Stimulated activated CD4-positive, alpha-beta T cell treated with anti-CD3 and anti-CD28 coated beads, TNF-alpha, amount 100 ng/mL, for 1 hour (primary cell): ENCODE measurements at places on chromosomes 7 and 10.

DNA sequence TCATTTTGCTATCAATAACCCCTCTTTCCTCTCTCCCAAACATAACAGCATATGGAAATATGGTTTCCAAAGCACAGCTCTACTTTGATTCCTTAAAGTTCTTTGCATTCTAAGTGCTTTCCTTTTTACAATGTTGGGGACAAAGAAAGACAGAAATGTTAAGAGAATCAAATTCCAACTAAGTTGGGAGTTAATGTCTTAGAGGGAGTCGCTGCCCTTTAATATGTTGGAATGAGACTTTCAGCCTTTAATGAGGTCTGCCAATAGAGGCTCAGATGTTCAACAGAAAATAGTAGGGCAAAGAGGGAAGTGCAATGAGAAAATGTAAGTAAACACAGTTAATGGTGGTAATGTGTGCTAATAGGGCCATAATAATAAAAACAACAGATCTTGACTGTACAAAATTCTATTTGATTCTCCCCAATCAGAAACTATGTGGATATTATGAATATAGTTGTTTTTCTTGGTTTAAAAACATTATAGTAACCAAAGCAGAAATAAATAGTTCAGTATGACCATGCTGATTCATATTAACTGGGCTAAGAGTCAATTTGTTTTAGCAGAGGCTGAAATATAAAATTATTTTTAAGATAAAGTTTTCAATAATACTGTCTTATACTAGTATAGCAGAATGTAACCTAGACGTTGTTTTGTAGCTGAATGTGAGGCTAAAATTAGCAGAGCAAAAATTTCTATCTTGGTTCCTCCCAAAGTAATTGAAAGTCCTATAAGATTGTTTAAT, 10.3 kb downstream of the HYCC1 start:
- DNase-seq = no peak

GRCh38 chr7:351681-352480, 61.9 kb downstream of the FOXL3 start:
- no peak for DNase-seq

- DNase-seq = no peak
These were observed 26.9 kb downstream of the ZEB1 start for GRCh38 chr10:31345886-31346285.

GRCh38 chr7:103867874-103868273, 121.6 kb downstream of the RELN start:
- DNase-seq = no peak

- no peak for DNase-seq
These were observed 91.9 kb downstream of the MYL10 start for GRCh38 chr7:101537205-101537604.

DNA sequence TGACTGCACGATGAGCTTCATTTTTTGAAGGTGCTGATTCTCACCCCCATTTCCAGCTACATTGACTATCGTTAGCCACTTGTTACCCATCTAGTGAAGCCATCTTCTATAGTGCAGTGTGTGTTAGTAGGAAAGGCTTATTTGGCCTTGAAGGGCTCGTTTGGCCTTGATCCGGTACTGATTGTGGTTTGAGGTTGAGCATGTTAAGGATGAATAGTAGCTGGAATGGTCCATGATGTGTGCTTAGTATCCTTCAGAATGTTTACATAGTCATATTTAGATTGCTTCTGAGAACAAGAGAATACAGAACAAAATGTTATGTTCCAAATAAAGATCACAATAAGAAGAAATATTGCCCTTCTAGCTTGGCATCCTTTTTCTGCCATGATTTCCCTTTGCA, 591.5 kb downstream of the AUTS2 start:
- DNase-seq = no peak

DNA sequence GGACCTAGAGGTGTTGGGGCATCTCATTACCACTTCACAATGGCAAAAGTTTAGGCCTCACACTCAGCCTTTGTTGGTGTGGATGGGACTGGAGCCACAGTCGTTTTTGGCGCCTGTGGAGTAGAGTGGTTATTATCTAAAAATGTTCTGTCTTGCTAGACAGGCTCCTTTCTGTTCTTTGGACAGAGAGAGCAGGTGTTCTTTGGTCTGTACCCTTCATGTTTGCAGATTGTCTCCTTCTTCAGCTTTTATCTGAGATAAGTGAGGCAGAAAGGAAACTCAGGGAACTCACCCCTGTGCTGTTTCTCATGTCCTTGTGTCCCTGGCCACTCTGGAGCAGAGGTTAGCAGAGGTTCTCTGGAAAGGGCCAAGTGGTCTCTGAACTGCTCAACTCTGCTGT, 103.7 kb downstream of the CCNY start:
- no peak for DNase-seq

DNA sequence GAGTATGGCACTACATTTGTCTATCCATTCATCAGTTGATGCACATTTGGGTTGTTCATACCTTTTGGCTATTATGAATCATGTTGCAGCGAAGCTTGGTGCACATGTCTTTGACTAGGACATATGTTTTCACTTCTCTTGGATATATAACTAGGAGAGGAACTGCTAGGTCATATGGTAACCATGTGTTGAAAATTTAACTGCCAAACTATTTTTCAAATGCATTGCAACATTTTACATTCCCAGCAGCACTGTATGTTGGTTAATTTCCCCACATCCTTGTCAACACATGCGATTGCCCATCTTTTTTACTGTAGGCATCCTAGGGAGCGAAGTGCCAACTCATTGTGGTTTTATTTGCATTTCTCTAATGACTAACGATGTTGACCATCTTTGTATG, 183.4 kb downstream of the PRKCQ start:
- DNase-seq = no peak

- no peak for DNase-seq
These were observed 74.5 kb upstream of the PTPRZ1 start for GRCh38 chr7:121798453-121798840.

DNA sequence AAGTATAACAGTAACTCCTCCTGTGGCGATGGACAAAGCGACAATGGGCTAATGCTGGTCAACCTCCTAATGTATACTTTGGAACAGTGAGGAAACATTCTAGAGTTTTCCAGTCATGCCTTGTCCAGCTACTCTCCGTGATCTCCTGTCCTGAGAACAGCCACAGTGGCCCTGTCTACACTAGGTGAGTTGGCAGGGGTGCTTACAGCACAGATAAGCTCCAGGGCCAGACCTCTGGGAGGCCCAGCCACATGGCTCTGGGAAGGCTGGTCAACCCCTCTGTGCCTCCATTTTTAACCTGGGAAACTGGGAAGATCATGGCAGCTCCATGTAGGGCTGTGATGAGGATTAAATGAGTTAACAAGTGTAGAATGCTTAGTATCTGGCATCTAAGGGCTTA, 57.0 kb downstream of the CLEC2L start:
- DNase-seq = no peak

DNA sequence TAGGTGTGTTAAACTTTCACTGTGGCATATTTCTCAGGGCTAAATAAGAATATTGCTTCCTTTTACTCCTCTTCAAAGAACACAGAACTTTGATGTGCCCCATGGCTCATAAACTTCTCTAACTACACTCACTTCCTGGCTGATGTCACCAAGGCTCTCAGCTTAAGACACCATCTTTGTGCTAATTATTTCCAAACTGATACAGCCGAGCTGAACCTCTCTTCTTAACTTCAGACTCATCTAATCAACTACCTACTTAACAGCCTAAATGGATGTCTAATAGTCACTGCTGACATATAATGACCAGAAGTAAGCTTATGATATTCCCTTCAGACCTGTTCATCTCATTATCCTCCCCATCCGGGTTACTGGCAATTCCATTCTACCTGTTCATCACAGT, 3.6 kb downstream of the C10orf67 start:
- DNase-seq = no peak

DNA sequence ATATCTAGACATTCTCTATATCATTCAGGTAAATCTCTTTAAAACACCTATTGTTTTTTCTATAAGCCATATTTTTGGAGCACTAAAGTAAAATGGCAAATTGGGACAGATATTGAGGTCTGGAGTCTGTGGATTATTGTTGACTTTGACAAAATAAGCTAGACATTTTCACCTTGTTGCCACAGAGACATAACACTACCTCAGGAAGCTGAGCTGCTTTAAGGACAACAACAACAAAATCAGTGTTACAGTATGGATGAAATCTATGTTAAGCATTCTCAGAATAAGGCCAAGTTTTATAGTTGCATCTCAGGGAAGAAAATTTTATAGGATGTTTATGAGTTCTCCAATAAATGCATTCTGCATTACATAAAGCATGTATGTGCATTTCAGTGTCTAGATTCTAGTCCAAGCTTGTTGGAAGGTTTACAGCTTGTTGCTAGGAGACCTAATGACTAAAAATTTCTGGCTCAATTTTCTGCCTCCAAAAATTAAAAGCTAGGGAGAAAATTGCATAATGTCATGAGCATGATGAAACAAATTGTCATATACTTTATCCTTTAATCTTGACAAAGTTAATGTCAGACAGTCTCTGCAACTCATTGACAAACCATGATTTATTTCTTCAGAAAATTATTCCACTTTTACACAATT, 18.3 kb downstream of the LIPM start:
- DNase-seq = no peak

GRCh38 chr10:51422311-51423120, 276.9 kb downstream of the CSTF2T start:
- DNase-seq = no peak

DNA sequence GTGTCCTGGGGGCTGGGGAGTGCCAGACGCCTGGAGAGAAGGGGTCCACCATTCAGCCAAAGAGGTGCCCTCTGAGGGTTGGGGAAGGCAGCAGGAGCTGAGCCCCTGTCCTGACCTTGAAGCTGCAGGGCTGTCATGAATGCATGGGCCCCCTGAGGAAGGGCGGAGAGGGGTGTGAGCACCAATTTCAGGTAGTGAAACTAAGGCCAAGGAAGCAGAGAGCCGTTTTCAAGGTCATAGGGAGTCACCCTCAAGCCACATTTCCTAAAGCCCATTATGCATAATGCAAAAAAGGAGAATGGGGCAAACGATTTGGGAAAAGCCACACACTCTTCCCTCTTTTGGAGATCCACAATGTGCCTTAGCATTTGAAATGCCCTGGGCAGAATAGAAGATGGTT, 37.2 kb downstream of the FIGNL1 start:
- DNase-seq = no peak

DNA sequence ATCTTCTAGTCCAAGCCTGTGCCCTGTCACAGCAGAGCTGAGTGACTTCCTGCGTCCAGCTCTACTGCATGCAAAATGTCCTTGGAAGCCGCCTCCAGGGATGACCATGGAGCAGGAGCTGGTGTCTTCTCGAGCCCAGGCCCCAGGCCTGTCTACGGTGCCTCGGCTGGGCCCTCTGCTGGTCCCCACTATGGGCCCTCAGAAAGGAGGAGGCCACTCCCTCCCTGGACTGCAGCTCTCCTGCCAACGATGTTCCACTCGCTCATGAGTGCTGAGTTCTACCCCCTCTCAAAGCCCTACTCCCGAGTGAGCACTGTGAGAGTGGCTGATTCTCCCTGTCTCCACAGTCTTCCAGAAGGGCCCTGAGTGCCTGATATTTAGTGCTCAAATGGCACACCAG, 504.9 kb downstream of the PTPRN2 start:
- no peak for DNase-seq

- no peak for DNase-seq
These were observed 282.8 kb downstream of the ARHGAP12 start for GRCh38 chr10:31645786-31646185.

DNA sequence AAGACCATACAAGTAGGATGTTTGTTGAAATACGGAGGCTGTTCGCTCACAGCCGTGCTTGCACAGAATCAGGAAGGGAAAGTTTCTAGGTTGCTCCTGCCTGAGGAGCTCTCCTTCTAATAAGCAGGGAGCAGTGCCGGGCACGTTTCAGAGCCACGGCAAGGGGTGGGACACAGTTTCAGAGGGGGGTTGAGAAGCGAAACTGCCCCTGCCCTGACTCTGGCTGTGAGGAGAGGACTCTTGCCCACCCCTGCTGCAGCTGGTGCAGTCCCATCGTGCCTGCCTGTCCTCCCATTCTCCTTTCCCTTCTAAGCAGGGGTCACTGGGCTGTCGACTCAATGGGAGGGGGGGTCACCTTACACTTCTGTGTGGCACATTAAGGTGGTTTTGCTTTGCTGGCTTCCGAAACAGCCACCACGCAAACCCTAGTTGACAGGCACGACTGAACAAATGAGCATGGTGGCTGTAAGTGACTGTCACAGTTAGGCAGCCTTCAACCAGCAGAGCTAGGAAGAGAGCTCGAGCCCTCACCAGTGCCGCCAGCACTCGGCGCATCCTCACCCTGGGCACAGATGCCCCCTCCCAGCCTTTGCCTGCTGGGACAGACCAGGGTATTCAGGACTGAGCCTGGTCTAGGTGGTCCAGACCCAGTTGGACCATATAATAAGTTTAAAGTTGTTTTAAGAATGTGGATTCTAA, 37.5 kb downstream of the ZNF467 start:
- DNase-seq = no peak

DNA sequence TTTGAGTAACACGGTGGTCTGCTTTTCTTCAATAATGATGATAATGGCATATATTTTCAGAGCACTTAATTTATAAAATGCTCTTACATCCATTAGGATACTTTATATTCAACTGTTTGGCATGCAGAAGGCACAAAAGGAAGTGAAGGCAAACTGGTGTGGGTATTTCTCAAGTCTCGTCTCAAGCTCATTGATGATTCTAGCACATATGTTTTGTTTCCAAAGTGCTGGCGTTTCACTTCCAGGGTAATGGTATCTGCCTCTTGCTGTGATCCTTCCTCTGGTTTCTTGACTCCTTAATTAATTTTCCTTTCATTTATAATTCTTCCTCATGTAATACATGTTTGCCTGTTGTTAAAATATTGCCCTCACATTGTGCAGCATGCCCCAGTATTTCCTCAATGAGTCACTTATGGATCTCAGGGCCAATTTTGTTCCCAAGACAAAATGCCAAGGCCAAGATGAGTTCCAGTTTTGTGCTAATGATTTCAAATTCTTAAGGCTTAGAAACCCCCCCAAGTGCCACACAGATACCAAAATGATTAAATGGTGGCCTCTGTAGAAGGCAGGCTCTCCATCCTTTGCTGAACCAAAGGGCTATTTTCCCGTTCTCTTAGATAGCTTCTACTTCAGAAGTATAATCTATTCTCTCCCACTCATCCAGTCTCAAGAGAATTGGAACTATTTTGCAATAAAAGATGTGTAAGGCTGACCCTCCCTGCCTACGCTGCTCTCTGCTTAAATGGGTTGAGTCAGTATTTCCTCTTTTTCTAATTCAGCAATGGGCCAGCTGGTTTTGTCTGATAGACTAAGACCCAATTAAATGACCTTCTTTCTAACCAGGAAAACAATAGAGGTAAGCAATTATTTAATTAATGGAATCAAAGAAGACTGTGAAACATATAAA, 171.2 kb downstream of the ZNF365 start:
- DNase-seq = no peak

DNA sequence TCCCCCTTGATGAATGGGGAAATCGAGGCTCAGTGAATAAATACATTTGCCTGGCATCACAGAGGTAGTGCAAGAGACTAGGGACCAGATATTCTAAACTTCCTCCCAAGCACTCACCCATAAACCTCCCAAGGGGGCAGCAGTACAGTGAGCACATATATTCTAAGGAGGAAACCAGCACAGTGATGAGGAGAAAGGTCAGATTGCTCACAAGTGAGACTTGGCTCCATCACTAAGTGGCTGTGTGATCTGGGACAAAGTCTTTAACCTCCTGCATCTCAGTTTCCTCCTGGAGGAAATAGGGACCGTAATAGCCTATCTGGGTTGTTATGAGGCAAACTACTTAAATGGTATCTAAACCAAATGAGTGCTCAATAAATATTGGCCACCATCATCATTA, 4.3 kb downstream of the PLXNA4 start:
- DNase-seq = no peak
